ENCODE measurements at places on chromosomes 7 and 10. TPM values are rescaled to one million over a fixed set of nuclear protein-coding genes. Genes with fewer than 3 reads are reported as not detected.

DNA sequence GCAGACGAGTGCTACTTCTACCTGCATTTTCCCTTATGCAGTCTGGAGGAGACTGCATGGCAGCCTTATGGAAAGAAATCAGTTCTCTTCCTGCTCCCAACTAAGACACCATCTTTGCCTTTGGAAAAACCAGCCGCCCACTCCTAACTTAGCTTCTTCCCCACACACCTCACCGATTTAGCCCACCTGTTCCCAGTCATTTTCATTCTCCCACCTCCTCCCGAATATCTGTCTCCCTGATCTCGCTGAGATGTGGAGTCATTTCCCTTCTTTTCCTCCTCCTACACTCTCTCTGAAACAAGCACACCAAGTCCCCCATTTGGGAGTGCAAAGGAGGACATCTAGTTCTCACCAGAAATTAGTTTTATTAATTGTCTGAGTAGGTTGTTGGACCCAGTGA lies 35.2 kb upstream of the JCAD start:
- DNase-seq, result no peak

GRCh38 chr10:14296065-14296709 lies 34.5 kb downstream of the FRMD4A start:
- DNase-seq, result no peak

The GSTO2 gene
- 13.8 TPM for total RNA-seq

DNA sequence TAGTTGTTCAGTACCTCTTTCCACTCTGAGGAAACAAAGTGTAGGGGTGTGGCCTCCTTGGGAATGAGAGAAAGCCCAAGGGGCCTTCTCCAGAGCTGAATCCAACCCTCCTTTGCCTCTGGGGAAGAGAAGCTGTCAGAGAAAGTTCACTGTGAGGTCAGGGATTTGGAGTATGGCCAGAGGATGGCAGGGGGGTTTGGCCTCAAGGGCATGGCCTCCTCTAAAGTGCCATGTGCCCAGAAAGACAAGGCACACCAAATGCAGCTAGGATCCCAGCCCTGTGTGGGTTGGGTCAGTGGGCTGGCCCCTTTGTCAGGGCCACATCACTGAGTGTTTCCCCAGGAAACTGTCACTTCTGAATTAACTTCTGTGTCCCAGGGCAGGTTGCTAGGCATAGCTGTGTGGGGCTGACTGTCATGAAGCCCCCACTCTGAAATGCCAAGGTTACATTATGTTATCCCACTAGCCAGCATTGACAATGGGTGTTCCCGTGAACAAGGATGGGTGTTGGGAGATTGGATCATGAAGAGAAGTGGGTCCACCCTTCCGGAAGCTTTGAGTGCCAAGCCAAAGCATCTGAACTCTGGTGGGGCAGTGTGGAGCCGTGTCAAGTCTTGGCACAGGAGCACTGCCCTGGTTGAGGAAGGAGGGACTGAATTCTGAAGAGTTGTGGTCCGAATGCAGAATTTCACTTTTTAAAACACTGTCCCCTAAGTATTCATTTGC lies 123.3 kb downstream of the ZMIZ1 start:
- no peak for DNase-seq

The TRIM50 gene
- total RNA-seq, result not detected

DNA sequence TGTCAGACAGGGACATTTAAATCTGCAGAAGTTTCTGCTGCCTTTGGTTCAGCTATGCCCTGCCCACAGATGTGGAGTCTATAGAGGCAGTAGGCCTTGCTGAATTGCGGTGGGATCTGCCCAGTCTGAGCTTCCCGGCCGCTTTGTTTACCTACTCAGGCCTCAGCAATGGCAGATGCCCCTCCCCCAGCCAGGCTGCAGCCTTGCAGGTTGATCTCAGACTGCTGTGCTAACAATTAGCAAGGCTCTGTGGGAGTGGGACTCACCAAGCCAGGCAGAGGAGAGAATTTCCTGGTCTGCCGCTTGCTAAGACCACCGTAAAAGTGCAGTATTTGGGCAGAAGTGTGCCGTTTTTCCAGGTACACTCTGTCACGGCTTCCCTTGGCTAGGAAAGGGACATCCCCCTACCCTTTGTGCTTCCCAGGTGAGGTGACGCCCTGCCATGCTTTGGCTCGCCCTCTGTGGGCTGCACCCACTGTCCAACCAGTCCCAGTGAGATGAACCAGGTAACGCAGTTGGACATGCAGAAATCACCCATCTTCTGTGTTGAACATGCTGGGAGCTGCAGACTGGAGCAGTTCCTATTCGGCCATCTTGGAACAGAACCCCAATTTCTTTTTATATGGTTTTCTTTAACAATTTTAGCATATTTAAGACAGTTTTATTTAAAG lies 28.4 kb upstream of the VWDE start:
- DNase-seq, result no peak

- DNase-seq, result no peak
Observed at GRCh38 chr7:28183627-28184026, 3.0 kb upstream of the JAZF1 start.

Measured in vagina (tissue), 2 donors.